Stimulated activated CD4-positive, alpha-beta T cell treated with anti-CD3 and anti-CD28 coated beads, Interleukin-1b, Interleukin-23, amount 100 ng/mL, for 1 hour (primary cell): ENCODE measurements at places on chromosomes 16 and 17.

DNA sequence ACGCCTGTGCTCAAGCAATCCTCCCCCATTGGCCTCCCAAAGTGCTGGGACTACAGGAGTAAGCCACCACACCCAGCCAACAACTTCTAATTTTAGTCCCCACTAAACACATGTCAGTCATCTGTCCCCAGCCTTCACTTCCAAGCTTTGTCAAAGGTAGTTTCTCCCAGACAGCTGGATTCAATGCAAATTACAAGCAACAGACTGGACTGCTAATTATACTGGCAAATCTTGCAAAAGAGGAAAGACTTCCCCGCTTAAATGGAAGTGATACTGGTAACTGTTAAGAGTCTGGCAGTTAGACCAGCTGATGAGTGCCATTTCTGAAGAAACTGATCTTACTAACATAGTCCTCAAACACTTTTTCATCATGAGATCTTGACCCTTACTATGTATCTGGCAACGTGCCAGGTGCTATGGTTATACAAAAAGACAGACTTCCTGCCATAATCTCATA lies 8.2 kb upstream of the GGA2 start:
- no peak for DNase-seq

DNA sequence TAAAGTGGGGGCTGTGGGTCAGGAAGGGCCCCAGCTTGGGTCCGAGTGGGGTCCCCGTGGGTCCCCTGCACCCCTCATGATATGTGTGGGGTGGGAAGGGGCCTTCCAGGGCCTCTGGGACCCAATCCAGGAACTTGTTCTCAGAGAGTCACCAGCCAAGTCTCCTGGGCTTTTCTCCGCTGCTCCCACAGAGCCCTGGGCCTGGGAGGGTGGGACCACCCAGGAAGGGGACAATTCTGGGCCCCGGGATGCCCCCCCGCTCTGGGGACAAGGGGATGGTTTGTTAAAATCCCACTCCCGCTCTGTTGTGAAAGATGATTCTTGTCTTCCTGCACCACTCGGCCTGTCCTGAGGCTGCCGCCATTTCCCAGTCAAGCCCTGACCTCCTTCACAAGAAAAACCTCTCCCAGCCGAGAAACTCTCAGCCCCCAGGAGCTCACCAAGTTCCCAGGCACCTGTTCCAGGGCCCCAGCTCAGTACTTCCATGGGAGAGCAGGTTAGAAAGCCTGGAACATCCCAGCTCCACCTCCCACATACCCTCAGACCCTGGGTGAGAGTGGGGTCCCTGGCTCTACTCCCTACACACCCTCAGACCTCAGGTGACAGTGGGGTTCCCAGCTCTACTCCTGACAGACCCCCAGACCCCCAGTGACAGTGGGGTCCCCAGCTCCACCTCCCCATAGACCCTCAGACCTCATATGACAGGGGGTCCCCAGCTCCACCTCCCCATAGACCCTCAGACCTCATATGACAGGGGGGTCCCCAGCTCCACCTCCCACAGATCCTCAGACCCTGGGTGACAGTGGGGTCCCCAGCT lies 75.1 kb downstream of the METRNL start:
- no peak for DNase-seq

GRCh38 chr17:46763416-46763815 lies 55.1 kb downstream of the WNT3 start:
- no peak for DNase-seq

DNA sequence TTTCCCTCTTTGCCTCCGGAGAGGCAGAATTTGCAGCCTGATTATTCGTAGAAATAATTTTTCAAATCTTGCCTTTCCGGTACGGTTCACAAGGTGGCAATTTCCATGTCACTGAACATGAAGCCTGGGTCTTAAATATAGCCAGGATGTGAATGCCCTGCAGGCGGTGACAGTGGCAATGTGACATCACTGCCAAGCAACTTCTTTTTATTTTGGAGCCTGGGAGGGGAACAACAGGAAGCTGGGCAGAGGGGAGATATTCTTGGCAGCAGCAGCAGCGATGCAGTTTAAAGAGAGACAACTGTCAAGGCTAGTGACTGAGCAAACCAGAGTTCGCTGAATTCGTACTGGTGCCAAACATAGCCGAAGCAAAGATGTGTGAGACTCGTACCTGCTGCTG lies 171.1 kb downstream of the SNX29 start:
- DNase-seq: no peak
